ENCODE measurements at places on chromosomes 4 and X. TPM values are rescaled to one million over a fixed set of nuclear protein-coding genes. Genes with fewer than 3 reads are reported as not detected.

XK gene
- 1.1 TPM for polyA plus RNA-seq

PF4V1 gene
- polyA plus RNA-seq, result not detected

CFAP299 gene
- polyA plus RNA-seq, result 1.00 TPM

PNCK gene
- polyA plus RNA-seq, result 7.5 TPM

GIMD1 gene
- not detected for polyA plus RNA-seq

SCML2 gene
- 13.1 TPM for polyA plus RNA-seq

MXD4 gene
- polyA plus RNA-seq, result 49.5 TPM

ATOH1 gene
- polyA plus RNA-seq, result not detected

FNIP2 gene
- polyA plus RNA-seq, result 46.8 TPM

CCDC110 gene
- 2.7 TPM for polyA plus RNA-seq

TCEAL7 gene
- polyA plus RNA-seq, result 37.6 TPM

CSN1S1 gene
- not detected for polyA plus RNA-seq

ETDB gene
- polyA plus RNA-seq, result not detected

CHRNA9 gene
- polyA plus RNA-seq, result 1.4 TPM

GC gene
- 0.18 TPM for polyA plus RNA-seq

ADGRG2 gene
- 26.6 TPM for polyA plus RNA-seq

DIAPH2 gene
- polyA plus RNA-seq, result 8.9 TPM

BGN gene
- polyA plus RNA-seq, result 148 TPM

CCNB3 gene
- 1.6 TPM for polyA plus RNA-seq

CYTL1 gene
- 8.9 TPM for polyA plus RNA-seq

CT45A2 gene
- not detected for polyA plus RNA-seq

PNMA6F gene
- 0.15 TPM for polyA plus RNA-seq

MAGEB1 gene
- polyA plus RNA-seq, result not detected

PGAM4 gene
- polyA plus RNA-seq, result 0.52 TPM

RNF175 gene
- 7.3 TPM for polyA plus RNA-seq

MFAP3L gene
- 23.0 TPM for polyA plus RNA-seq

UGT2B15 gene
- polyA plus RNA-seq, result 0.07 TPM

WDR17 gene
- 16.2 TPM for polyA plus RNA-seq

C4orf46 gene
- 25.9 TPM for polyA plus RNA-seq

EDNRA gene
- polyA plus RNA-seq, result 88.5 TPM

EXOC1L gene
- not detected for polyA plus RNA-seq

FGD1 gene
- 18.4 TPM for polyA plus RNA-seq

RAB41 gene
- polyA plus RNA-seq, result 1.6 TPM

PRDM8 gene
- 1.5 TPM for polyA plus RNA-seq

MAGEA10 gene
- polyA plus RNA-seq, result not detected

IL13RA2 gene
- polyA plus RNA-seq, result 1.6 TPM

DOCK11 gene
- 21.8 TPM for polyA plus RNA-seq

MAGEA1 gene
- polyA plus RNA-seq, result not detected
